GM18507 (cell line): ENCODE measurements at places on chromosomes 4 and X.

GRCh38 chr4:84917086-84917821 is 49.2 kb downstream of the WDFY3 start:
- no peak for DNase-seq

DNA sequence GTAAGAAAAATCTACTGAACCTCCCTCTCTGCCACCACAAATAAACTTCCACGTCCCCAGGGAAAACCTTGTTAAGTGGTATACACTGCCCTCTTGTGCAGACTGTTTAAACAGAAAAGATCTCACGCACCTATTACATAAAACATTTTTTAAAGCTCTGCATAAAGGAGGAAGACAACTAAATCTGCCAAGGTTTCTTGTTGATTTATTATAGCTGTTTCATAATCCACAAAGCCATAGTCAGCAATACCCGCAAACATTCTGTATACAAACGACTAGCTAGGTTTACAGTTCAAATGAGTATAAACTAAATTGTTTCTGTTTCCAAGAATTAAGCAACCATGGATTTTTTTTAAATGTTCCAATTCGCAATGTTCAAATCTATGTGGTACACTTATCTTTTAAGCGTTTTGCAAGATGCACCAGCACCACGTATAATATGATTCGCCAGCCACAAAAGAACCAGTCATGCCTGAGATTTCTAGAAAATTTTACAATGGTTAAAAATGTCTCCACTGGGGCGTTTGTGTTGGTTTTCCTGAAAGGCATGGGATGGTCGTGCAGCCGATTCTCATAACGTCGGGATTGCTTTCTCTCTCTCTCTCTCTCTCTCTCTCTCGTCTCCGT is 164.6 kb downstream of the PRKX start:
- no peak for DNase-seq

DNA sequence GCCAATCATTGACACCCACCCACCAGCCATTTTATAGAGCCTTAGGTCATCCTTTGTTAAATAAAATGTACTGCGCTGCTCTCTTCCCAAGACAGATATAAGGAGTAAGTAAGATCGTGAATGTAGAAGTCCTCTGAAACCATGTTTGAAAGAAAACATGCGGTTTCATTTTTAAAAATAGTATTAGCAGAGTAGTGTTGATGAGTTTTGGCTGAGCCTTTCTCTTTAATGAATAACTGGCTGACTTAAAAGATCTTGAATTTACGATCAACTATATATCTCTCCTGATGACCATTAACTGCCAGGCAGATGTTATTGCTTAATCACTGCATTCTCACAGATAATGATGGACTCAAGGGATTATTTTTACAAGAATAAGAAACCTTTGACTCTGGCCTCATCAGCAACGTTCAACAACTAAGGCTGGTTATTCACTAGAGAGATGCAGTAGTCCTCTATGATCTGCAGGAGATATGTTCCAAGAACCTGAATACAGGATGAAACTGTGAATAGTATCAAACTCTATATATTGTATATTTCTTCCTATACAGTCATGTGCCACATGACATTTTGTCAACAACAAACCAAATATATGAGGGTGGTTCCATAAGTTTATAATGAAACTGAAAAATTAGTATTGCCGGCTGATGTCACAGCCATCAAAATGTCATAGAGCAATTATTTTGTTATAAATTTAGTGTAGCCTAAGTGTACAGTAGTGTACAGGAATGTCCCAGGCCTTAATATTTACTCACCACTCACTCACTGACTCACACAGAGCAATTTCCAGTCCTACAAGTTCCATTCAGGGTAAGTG is 80.8 kb downstream of the FAM13A start:
- no peak for DNase-seq

- no peak for DNase-seq
Observed at GRCh38 chrX:105645667-105646357, 176.5 kb upstream of the NRK start.

- no peak for DNase-seq
Observed at GRCh38 chrX:13046141-13046855, 1.9 kb upstream of the FAM9C start.
